ENCODE measurements at places on chromosomes 11 and 22.

- DNase-seq = no peak
These were observed 5.5 kb downstream of the CSNK2A3 start for GRCh38 chr11:11347592-11347991.

GRCh38 chr11:30377347-30377746 lies 54.4 kb downstream of the ARL14EP start:
- no peak for DNase-seq

DNA sequence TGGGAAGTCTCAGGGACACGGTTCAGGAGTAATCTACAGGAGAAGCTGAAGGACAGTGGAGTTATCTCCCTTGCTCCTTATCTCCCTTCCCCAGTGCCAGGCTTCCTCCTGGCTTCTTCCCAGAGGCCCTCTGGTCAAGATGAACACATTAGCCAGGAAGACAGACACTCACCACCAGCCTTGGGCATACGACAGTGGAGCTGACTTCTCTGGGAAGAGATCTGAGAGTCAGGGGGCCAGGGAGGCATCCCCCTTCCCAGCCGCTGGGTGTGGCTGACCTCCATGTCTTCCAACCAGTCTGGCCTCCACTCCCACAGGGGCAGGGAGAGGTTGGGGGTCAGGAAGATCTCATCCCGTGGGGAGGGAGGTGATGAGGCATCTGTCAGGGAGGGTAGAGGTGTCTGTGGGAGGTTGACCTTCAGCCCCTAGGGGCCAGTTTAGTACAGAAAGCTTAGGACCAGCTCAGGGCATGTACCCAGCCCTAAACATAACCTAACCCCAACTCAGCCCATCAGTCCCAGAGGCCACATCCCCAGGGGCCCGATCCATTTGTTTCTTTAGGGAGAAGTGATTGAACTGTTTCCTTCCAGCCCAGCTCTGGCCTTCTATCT lies 12.7 kb downstream of the ROBO4 start:
- DNase-seq = no peak

DNA sequence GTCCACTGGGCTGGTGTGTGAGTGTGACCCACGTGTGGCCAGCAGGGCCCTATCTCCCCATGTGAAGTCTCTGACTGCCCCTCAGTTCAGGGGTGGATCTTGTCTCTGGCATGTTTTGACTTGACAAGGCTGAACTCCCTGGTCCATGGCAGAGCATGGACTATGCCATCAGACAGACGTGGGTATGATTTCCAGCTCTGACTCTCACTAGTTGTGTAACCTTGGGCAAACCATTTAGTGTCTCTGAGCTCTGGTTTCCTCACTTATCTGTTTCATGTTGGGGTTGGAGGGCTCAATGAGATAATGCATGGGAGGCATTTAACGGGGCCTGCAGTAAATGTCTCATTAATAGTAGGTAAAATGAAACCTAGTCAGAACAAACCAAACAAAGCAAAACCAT lies 254.5 kb upstream of the NARS2 start:
- no peak for DNase-seq

GRCh38 chr11:8008212-8008611 lies 21.1 kb downstream of the EIF3F start:
- no peak for DNase-seq

DNA sequence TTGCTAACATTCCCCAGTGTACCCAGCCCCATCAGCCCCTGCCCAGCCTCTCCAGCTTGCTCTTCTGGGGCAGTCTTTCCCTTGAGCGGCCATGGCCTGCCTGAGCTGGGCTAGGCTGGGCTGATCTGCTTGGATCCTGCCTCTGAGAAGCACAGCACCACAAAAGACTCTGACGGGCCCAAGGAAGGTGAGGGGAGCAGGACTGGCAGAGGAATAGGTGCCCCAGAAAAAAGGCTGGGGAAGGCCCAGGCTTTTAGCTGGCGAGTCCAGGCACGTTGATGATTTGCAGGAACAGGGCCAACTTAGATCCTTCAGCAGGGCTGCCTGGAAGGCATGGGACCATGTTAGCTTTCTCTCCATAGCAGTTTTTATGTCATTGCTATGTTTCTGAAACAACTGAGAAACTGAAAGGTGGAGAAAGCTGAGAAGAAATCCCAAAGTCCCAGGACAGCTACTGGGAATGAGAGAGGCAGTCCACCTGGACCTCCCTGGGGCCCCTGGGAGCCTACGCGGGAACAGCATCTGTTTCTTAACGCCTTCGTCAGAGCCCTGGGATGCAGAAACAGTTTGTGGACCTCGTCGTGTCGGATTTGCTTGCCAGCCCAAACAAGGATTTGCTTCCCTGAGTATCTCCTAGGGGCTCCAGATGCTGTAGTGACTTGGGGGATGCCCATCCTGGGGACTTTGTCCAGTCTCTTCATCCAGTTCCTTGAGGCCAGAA lies 24.4 kb upstream of the FXYD6 start:
- DNase-seq = no peak

- DNase-seq = no peak
These were observed 127.8 kb downstream of the TEAD1 start for GRCh38 chr11:12801976-12802375.

- no peak for DNase-seq
These were observed 22.4 kb downstream of the DEPDC5 start for GRCh38 chr22:31776231-31776630.

DNA sequence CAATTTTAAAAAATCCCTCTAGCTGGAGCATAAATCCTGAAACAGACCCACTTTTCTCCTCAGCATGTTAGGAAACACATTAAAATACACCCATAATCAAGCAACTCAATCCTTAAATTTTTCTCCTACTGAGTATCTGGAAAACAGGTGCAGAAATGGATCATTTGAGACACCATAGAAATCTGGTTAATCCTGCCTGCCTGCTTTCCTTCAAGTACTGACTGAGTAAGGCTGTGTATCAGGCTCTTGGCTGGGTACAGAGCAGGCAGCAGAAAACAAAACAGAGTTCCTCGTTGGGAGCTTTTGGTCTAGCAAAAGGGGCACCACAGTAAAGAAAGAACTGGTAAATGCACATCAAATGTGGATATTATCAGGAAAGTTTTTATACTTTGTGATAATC lies 1.9 kb downstream of the KCNQ1OT1 start:
- no peak for DNase-seq

GRCh38 chr11:121106812-121107211 lies 5.8 kb downstream of the TECTA start:
- DNase-seq = no peak

DNA sequence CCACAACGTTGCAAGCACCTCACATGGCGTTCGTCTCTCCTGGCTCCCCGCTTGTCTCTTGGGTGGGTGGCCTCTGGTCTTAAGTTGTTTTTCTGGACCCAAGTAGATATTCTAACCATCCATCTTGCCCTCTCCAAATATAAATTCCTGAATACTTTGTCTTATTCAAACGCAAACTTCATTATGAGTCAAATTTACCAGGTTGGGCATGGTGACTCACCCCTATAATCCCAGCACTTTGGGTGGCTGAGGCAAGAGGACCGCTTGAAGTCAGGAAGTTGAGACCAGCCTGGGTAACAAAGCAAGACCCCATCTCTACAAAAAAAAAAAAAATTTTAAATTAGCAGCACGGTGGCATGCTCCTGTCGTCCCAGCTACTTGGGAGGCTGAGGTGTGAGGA lies 5.1 kb upstream of the IGSF9B start:
- DNase-seq = no peak

DNA sequence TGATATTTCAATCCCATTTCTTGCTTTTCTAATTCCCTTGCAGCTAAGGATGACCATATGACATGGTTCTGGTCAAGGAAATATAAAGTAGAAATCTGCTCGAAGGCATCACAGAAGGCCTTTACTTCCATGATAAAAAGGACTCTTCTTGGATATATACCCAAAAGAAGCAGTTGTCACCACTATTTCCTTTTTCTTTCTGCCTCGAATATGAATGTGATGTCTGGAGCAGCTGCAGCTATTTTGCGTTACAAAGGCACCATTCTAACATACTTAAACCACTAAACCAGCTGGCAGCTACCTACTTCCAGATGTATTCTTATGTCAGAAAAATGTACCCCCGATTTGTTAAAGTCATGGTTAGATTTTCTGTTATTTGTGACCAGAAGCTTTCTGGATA lies 18.9 kb downstream of the EXPH5 start:
- DNase-seq = no peak

DNA sequence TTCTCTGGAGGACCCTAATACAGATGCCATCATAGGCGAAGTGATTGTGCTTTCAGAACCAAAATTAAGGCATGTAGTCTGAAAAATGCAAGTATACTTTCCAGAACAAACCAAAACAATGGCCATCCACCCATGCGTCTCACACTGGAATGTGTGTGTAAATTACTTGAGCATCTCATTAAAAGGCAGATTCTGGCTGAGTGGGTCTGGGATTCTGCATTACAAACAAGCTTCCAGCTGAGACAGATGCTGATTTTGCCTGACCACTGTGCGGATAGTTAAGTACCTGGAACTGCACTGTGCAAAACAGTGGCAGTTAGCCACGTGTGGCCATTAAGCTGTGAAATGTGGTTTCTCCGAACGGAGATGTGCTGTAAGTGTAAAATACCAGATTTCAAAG lies 26.2 kb downstream of the RRP7A start:
- DNase-seq = no peak

DNA sequence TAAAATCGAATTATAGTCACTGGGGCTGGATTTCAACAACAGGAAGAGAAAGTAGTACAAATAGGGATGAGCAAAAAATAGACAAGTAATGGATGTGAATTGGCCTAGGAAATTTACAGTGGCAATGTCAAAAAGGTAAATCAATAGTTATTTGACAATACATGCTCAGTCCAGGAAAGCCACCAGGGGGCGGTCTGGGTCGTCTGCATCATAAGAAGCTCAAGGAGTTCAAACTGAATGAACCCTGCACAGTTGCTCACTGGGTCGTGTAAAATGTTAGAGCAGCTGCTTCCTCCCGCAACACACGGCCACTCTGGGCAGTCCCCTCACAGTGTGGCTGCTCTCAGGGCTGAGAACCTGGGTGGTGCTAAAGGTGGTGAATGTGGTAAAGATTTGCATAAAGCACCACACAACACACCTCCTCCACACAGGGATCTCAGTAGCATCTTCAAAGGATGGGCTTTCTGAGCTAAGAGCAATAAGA lies 85.9 kb downstream of the ZNF280B start:
- peak; percentile 7 for DNase-seq

DNA sequence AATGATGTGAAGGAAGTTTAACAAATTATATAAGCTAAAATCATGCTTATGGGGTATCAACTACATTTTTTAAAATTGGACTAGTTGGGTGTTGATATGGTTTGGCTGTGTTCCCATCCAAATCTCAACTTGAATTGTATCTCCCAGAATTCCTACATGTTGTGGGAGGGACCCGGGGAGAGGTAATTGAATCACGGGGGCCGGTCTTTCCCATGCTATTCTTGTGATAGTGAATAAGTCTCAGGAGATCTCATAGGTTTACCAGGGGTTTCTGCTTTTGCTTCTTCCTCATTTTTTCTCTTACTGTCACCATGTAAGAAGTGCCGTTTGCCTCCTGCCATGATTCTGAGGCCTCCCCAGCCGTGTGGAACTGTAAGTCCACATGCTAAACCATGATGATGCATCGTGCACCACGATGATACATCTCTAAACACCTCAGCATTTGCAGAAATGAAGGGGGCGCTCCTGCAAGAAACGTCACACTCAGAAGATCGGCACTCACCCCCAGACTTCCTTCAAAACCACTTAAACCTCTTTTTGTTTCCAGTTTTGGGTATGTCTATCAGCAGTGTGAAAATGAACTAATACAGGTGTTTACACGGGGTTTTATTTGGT lies 340.0 kb downstream of the SHANK2 start:
- DNase-seq = peak; percentile 5

DNA sequence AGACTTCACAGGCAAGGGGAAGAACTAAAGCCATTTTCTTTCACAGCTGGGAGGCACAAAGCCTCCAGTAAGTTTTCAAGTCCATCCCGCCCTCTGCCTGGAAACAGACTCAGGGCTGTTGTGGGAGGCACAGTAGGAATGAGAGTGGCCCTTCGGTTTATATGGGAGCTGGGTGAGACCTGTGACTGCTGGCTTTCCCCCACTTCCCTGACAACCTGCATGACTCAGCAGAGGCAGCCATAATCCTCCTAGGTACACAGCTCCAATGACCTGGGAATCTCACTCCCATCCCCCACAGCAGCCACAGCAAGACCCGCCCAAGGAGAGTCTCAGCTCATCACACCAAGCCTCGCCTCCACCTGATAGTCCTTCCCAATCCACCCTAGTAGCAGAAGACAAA lies 12.1 kb upstream of the TMEM45B start:
- DNase-seq = no peak

DNA sequence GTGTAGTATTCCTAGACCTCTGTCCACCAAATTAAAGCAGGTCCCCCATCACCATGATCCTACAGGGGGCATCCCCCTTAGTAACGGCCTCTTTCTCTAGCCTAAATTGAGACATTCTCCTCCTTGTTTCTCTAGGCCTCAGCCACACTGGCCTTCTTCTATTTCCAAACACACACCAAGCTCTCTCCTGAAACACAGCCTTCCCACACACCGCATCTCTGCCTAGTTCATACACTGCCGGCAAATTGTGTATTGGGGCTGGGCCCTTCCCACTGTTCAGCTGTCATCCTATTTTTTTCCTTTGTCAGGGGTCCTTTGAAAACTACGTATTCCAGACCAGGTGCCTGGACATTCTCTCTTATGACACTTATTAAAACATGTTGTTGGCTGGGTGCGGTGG lies 11.5 kb upstream of the VPREB1 start:
- DNase-seq = no peak

DNA sequence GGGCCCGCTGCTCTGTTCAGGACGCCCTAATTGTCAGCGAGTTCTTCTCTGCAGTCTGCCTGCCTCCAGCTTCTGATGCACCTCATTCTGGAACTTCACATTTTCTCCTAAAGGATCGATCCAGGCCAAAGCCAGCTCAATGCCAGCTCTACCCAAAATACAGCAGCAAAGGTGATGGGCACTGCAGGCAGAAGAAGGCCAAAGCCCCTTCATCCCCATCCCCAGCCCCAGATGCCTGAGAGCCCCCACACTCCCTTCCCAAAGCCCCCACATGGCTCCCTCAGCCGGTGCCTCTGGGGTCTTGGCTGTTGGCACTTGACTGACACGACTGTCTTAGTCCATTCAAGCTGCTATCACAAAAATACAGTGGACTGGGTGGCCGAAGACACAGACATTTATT lies 410.3 kb downstream of the BRD1 start:
- DNase-seq = no peak

- DNase-seq = no peak
These were observed 1449.0 kb downstream of the BRD1 start for GRCh38 chr22:48378673-48379072.

All from fibroblast of skin of left quadriceps (primary cell).